ENCODE measurements at places on chromosomes 1 and 21.

DNA sequence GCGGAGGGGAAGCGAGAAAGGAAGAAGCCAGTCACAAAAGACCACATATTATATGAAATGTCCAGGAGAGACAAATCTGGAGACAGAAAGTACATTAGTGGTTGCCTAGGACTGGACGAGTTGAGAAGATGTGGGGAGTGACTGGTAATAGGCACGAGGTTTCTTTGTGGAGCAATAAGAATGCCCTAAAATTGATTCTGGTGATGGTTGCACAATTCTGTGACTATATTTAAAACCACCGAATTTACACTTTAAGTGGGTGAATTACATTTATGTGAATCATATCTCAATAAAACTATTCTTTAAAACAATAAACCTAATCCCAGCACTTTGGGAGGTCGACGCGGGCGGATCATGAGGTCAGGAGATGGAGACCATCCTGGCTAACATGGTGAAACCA is 63.1 kb downstream of the ZNF281 start:
- no peak for DNase-seq

DNA sequence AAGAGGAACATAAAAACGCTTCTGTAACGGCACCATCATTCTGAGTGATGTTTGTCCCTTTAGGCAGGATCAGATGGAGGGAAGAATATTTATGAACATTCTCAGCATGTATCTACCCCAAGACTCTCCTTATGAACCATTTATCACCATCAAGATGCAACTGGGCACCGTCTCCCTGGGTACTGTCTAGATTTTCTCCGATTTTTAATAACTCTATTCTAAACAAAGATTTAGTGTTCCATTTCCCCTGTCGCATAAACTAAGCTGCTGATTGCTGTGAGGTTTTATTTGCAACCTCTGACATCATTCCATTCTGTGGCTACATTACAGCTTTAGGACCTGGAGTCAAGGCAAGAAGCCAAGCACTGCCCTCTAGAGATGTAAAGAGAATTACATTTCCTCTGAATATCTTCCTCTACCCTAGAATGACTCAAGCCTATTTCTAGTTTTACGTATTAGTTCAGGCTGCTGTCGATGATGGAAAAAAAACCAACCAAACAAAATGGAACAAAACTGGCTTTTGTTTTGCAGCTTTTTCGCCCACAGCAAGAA is 130.1 kb upstream of the MAP1LC3C start:
- DNase-seq, result no peak

DNA sequence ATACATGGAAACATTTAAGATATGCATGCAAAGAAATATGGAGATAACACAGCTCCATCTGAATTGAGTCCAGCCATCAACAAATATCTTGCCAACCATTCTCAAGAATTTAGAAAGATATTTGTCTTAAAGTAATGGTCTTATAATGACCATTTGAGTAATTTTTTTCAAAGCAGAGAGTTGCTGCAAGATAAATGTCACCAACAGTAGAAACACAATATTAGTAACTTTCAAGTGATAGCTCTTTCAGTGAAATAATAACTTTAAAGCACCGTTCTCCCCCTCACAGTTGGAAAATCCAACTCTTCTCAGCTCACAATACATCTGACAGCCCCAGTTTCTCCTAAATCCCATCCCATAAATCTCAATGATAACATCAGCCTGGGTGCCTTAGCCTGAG is 481.0 kb upstream of the ADAMTS5 start:
- DNase-seq, result no peak

GRCh38 chr1:100614570-100614969 is 76.6 kb downstream of the GPR88 start:
- DNase-seq, result no peak

DNA sequence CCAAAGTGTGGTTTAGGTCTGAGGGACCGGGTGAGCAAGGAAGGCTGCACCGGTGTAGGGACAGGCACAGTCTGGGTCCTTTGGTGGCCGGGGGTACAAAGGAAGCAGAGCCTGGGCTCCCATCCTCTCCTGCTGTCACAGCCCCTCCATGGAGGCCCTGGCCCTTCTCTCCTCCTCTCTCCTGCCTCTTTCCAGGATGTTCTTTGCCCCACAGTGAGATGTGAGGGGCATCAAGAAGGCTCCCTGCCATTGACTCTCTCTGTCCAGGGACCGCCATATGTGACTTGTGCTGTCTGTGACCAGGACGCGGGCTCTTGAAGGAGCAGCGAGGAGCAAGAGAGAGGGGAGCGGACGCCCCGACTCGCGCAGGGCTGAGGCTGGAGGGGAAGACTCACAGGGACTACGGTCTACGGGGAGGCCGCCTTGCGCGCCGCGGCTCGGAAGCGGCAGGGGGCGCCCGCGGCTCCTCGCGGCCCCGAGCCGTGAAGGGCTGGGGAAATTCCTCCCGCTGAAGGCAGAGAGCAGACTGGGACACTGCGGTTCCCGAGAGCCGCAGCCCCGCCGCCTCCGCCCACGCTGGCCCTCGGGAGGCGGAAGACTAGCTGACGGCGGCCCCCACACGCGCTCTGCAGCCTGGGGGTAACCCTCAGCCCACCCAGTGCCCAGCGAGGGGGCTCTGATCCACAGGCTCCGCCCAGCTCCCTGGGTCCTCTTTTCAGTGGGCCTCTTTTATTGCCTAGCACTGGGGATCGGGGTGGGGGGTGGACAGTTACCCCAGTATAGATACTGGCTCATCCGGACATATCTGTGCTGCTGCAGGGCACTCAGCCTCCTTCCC is 40.8 kb downstream of the MAB21L3 start:
- DNase-seq, result peak; percentile 40

GRCh38 chr1:22658385-22659163 is 5.5 kb downstream of the C1QB start:
- DNase-seq, result no peak

- DNase-seq, result no peak
Measured at GRCh38 chr1:29120947-29121485, 2.7 kb downstream of the TMEM200B start.

GRCh38 chr1:200428482-200429205 is 18.8 kb upstream of the ZNF281 start:
- no peak for DNase-seq

DNA sequence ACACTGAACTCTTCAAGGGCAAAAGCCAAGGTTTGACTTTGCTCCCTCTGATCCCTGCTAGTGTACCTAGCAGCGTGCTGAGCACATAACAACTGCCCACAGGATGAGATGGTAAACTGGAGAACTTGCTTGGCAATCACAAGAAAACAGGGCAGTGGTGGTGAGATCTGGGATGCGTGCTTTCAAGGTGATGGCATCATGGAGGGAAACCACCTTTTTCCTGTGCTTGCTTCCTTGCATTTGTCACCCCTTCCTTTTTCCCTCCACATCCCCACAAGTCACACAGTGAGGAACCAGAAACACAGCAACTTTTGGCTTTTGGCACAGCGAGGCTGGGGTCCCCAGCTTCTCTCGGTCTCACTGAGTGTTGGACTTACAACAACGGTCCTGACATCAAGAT is 31.4 kb upstream of the BECN2 start:
- no peak for DNase-seq

- no peak for DNase-seq
Measured at GRCh38 chr1:61956016-61956645, 213.9 kb downstream of the PATJ start.
